ENCODE measurements at places on chromosomes 3 and 15.

GRCh38 chr15:68151277-68151676 lies 53.9 kb downstream of the CALML4 start:
- DNase-seq = peak; percentile 12

GRCh38 chr3:64150623-64151207 lies 74.6 kb downstream of the PRICKLE2 start:
- DNase-seq = peak; percentile 67

DNA sequence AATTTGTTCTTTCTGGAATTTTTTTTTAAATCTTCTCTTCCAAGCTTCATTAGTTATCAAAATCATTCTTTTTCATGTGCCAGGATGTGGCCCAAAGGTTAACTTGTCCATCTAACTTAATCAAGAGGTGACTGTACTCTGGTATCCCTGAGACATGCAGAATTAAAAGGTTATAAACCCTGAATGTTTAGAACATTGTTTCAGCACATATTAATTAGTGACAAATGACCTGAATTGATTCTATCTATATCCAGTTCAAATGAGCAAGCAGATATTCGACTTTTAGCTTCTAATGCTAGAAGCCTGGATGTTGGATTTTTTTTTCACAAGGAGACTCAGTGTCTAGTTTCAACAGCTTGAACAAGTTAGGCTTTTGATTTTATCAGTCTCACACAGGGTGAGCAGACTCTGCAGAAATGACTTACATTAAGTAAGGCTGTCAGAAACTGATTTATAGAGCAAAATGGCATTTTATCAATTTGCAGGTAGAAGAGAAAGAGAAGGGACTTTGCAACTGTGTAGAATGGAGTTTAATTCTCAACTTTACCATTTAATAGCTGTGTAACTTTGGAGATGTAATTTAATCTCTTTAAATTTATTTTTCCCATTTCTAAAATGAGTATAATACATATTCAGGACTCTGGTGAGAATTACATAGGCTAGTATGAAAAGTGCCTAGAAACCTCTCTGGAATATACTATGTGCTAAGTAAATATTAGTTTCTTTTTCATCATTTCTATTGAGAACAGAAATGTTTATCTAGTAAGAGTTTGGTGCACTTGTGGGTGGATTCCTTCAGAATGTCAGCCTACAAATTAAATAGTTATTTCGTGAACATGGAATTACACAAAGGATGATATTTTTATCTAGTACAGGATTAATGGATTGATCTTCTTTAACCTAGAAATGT lies 100.0 kb downstream of the ALCAM start:
- no peak for DNase-seq

DNA sequence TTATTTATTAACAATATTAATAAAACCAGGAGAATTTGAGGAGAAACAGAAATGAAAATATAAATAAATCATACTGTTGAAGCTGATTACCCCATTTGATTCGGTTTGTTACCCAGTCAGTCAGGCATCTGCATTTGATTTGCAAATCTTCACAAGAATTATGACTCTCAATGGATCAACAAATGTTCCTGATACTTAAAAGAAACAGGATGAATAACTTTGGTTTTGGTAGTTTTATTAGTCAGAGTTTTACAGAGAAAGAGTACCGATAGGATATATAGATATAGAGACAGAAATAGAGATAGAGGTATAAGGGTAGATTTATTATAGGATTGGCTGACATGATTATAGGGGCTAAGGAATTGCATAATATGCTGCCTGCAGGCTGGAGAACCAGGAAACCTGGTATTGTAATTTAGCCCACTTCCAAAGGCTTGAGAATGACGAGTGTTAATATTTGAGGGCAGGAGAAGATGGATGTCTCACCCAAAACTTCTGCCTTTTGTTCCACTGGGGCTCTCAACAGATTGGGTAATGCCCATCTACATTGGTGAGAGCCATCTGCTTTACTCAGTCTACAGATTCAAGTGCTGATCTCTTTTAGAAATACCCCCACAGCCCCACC lies 241.6 kb upstream of the COL8A1 start:
- peak; percentile 81 for DNase-seq

- peak; percentile 55 for DNase-seq
These were observed at the start of gene B3GALNT1 for GRCh38 chr3:161104561-161105551. TSS of gene B3GALNT1 (minus strand) at chr3:161105349. CDS start at chr3:161086754, 18,595 bp downstream.

GRCh38 chr15:38748710-38749109 lies 184.1 kb upstream of the RASGRP1 start:
- no peak for DNase-seq

GRCh38 chr15:41594801-41595746 lies 36.1 kb downstream of the TYRO3 start:
- DNase-seq = no peak

GRCh38 chr3:48935530-48935929 lies 16.9 kb downstream of the ARIH2 start:
- no peak for DNase-seq

- DNase-seq = no peak
These were observed 125.2 kb downstream of the CNTN3 start for GRCh38 chr3:74489050-74489792.

DNA sequence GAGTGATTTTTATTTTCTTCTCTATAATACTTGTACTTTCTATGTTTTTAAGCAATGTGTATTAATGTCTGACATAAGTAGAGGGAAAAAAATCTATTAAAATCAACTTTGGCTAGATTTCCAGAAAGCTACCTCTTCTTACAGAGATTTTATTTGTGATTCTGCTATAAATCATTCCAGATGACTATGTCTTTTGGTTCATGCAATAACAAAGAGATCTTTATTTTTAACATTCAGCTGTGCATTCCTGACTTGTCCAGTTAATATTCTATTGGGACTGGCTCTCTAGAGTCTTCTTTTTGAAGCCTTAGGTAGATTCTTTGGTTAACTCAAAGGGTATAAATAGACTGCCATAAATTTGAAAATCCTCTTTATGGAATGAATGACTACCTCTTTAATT lies 74.3 kb upstream of the ARPP21 start:
- DNase-seq = no peak

DNA sequence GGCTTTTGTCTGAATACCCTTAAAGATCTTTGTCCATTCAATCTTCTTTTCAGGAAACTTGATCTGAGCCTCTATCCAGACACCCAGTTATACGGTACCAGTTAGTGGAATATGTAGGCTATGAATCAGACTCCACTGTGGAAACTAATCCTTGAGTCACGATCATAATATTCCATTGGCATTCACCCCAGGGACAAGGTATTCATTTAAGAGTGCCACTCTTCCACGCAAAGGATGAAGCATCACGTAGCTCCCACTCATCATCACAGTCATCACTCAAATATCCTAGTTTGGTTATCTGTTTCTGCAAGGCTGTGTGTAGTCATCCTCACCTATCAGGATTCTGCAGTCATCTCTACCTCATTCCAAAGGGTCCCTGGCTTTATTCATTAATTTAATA lies 85.6 kb downstream of the NEDD4 start:
- peak; percentile 98 for DNase-seq

DNA sequence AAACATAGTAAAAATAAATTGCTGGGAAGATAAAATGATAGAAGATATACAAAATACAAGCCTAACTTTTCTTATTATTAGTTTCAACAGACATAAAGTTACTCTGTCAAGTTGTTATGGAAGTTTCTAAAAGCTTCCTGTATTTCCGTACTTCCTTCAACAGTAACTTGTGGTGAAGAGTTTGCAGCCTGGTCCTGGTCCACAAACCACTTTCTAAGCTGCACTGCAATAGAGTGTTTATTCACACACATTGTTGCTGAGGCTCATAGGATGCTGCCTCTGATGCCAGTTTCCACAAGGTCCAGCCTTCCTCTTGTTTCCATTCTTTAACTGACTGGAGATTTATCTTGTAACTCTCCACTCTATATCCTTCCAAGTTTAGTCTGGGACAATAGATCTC lies 39.4 kb upstream of the KY start:
- no peak for DNase-seq

GRCh38 chr3:48709051-48709461 lies 8.0 kb downstream of the IP6K2 start:
- DNase-seq = peak; percentile 41

GRCh38 chr3:104768886-104769285 lies 597.8 kb upstream of the ALCAM start:
- DNase-seq = no peak

DNA sequence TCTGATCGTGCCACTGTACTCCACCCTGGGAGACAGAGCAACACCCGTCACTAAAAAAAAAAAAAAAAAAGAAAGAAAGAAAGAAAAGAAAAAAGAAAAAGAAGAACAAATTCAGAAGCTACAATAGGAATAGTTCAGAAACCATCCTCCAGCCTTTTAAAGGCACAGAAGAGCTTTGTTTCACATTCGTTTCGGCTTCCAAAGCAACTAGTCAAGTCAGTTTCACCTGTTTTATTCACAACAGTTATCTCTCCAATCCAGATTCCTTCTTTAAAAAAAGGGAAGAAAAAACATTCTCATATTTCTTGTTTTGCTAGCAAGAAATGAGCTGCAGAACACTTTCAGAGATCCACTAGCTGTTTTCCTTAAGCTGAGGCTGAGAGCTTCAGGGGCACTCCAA lies 767.7 kb upstream of the CFAP20DC start:
- no peak for DNase-seq

GRCh38 chr3:1495466-1495865 lies 402.6 kb downstream of the CNTN6 start:
- no peak for DNase-seq

DNA sequence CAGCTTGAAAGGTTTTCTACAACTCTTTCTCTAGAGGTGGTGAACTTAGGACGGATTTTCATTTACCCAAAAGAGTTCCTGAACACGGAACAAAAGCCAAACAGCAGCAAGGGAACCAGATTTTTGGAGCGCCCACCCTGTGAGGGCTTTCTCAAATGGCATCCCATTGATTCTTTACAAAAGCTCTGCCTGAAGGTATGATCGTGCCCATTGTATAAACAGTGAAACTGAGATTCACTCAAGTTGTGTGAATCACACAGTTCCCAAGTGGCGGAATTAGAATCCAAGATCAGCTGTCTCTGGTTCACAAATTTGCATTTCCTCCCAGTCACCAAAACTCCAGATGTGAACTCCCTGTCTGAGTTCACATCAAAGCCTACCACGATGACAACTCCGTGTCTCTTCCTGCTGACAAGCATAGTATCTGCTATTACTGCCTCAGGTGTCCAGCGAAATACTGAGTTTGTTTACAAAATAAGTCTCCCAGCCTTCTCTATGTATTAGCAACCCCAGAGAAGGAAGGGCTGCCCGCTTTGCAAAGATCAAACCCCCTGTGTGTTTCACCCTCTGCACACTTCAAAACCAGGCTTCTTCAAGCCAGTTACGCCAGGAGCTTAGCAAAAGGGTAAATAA lies 235.9 kb upstream of the ST8SIA2 start:
- no peak for DNase-seq

DNA sequence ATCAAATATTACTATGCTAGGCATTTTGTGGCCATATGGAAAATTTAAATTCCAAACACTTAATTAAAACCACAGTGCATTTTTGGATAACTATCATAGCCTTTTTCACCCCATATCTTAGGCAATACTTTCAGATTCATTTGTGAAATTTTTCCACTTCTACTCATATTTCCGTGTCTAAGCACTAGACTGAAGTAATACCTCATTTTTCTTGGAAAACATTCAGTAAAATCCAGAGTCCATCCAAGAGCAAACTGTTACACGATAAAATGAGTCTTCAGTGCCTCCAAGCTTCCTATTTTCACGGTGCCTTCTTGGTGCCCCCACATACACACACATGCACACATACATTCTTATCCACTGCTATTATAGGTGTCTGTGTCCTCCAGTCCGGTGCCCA lies 845.9 kb downstream of the TBL1XR1 start:
- DNase-seq = peak; percentile 59

DNA sequence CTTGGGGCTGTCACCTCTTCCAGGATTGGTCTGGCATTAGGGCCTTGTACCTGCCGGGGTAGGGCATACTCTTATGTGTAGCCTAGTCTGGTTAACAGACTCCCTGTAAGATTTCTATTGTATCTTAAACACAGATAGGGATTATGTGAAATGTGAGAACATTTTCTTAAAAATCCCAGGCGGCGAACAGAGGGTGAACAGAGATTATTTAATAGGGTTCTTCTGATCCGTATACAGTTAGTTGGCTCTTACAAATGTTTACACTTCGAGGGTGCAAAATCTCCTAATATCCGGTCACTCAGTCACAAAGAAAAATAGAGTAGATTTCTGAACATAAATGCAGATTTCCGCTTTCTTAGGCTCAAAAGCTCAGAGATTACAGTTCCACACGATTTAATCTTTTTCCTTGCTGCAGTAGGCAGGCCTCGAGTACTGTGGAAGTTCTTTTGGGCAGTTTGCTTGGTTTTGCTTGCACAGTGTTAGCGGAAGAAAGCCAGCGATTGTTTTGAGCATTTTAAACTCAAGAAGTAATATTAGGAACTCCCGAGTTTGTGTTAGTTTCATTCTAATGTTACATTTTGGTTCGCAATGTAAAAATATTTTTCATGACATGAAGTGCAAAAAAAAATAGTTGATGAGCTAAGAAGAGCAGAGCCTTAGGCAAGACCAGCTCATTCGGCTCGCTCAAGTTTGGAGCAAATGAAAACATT lies 993 bp downstream of the PLCL2 start:
- DNase-seq = peak; percentile 42

- no peak for DNase-seq
These were observed 493.4 kb upstream of the ALCAM start for GRCh38 chr3:104873331-104873730.

GRCh38 chr3:194691481-194692283 lies 6.0 kb downstream of the FAM43A start:
- DNase-seq = peak; percentile 7

GRCh38 chr3:46282041-46282440 lies 39.8 kb downstream of the CCR3 start:
- DNase-seq = no peak

DNA sequence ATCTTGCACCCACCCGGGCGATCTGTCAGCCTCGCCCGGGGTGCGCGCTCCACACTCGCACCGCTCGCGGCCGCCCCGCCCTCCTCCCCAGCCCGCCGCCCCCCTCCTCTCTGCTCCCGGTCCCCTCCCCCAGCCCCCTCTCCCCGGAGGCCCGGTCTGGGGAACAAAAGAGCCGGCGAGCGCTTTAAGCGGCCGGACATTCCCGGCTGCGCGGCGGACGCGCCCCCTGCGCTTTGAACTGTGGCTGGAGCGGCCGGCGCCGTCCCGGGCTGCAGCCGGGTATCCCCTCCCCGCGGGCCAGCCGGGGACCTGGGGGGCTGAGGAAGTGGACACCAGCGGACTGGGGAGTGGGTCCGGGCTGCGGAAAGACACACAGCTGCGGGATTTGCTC lies at the start of gene IGDCC3:
TSS of gene IGDCC3 (minus strand) at position 27 of the 391 bp plus-strand sequence. CDS start 214 bp downstream, outside the sequence.
- no peak for DNase-seq

DNA sequence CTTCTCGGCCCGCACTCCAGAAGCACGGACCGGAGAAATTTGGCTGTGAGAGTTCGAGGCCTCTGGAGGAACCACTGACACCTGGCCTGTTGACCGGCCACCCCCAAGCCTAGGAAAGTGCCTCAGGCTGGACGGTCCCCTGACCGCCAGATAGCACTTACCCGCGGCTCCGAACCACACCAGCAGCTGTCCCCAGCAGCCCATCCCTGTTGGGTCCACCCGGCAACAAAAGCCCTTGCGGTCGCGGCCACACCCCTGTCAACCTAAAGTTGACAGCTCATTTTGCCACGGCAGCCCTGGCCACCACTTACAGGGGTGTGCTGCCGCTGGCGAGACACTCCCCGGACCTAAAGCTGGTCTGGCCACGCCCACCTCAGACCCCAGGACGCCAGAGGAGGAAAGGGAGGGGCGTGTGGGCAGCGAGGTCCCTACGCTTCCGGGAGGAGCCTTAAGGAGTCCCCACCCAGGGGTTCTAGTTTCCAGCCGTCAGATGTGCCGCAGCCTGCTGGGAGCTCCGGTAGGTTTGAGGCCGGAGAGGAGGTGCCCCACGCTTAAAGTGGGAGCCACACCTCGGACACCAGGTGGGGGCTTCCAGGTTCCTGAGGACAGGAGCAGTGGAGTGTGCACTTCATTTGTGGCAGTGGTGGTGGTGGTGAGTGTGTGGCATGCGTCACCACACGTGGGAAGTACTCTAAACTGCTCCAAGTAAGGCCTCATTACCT lies at the start of gene LTK:
TSS of gene LTK (minus strand) at position 322 of the 722 bp plus-strand sequence. CDS start at position 204, 118 bp downstream.
- DNase-seq = no peak
